ENCODE measurements at places on chromosomes 6 and 20.

DNA sequence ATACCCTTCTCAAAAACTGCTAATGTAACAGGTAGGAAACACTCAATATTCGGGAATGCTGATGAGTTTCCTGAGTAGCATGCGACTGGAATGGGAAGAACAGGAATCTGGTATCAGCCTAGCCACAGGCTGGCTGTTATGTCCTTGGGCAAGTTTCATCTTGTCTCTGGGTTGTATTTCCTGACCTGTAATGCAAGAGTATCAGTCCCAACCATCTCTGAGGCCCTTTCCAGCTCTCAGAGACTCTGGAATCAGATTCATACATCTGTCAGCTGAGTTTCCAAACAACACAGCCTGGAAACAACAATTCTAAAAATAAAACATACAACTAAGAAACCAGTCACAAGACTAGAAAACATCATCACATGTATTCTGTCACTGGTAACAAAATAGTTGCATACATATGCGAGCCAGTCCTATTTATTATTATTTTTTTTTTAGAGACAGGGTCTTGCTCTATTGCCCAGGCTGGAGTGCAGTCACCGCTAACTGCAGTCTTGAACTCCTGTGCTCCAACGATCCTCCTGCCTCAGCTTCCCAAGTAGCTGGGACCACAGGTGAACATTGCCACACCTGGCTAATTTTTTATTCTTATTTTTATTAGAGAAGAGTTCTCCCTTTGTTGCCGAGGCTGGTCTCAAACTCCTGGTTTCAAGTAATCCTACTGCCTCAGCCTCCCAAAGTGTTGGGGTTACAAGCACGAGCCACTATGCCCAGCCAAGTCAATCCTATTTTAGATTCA lies 16.7 kb upstream of the TFAP2A start:
- DNase-seq, result no peak

DNA sequence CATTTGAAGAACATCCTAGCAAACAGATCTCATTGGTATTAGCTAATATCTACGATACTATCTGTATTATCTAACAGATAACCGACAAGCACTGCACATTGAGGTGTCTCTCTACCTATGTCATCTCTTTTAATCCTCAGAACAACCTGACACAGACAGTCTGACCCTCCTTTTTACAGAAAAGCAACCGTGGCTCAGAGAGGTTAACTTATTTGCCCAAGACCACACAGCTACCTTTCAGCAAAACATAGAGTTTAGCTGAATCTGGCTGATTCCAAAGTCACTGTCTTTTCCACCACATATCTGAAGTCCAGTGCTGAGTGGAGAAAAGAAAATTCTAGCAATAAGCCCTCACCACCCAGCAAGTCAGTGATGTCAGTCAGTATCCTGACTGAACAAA lies 358.7 kb upstream of the JARID2 start:
- DNase-seq, result no peak

DNA sequence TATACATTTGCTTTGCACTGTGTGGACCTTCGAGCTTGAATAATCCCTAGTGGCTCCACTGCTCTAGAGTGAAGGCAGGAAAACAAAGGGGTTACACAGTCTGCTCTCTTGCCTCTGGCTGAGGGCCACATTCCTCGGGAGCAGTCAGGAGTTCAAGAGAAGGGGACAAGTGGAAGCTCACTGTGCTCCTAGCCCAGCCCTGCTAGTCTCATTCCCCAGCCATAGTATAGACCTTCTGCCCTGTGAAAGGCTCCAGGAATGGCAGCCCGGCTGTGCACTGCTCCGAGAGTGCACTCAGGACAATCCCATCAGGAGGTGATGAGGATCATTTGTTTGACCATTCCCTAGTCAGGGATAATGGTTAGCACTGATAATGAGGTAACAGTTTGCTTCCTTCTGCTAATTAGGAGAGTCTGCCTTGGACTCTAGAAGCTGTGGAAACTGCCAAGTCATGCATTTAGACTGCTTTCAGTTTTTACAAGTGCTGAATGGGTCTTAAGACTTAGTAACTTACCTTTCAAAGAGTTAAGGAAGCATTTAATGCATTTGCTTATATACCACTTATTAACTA lies 8.5 kb downstream of the IYD start:
- no peak for DNase-seq

DNA sequence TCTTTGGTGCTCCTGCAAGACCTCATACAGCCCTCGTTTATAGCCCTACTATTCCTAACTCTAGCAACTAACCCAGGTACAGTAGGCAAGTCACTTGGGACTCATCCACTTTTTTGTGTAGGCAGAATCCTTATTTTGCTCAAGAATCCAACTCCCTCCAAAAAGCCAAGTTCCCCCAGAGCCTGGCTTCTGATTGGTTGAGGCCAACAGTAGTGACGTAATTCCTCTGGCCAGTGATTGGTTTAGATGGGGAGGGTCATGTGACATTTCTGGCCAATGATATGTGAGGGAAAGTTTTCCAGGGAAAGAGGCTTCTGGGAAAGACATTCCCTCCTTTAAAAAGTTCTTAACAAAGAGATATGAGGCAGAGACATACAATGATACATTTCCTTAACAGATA lies 32.1 kb downstream of the KIAA1755 start:
- DNase-seq, result no peak

GRCh38 chr6:87879132-87879861 lies 168.3 kb upstream of the SPACA1 start:
- no peak for DNase-seq

DNA sequence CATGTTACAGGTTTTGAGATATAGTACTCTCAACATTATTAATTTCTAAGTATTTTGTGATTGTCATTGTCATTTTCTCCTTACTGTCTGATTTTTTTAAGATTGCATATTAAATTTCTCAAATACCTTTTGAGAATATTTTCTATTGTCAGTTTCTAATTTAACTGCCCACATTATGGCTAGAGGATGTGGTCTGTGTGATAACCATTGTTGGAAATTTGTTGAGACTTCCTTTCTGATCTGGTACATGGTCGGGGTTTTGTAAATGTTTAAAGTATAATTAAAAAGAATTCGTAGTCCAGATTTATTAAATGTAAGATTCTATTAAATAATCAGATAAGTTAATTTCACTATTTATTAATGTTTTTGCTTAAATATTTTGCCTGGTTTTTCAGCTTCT lies 60.1 kb downstream of the SLX4IP start:
- DNase-seq, result no peak

- DNase-seq, result peak; percentile 63
Observed at GRCh38 chr6:27791182-27791943, 120.8 kb downstream of the OR2B2 start.

- no peak for DNase-seq
Observed at GRCh38 chr6:80962382-80962781, 790.1 kb downstream of the TENT5A start.

DNA sequence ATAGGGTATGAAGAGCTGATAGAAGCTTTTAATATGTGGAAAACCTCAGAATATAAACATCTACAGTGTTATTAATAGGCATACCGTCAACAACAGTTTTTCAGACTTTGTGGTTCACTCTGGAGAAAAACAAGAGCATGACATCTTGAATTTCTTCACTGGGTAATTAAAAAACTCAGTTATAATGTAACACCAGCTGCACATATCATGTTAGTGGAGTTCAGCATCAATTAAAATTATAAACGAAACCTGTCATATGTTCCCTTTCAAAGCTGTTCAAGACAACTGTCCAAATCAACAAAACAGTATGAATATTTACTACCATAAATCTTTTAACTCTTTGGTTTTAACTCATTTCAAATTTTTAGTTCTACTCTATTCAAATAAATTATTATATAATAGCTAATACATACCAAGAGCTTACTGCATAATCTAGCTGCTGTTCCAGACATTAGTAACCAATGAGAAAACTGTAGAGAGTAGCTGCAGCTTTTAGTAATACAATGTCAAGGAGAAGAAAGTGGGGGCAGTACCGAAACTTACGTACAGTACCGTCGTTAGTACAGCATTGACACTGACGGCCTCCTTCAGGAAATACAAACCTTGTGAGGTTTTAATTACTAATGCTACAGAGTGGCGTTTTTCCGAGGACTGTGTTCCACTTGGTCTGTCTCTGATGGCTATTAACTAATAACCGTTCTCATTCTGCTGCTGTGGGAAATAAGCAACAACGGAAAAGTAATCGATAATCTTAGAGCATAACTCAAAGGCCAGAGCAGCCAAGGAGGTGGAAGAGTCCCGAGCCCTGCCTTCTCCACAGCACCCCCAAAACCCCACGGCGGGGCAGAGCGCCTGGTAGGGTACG lies 532 bp upstream of the PM20D2 start:
- DNase-seq, result no peak

DNA sequence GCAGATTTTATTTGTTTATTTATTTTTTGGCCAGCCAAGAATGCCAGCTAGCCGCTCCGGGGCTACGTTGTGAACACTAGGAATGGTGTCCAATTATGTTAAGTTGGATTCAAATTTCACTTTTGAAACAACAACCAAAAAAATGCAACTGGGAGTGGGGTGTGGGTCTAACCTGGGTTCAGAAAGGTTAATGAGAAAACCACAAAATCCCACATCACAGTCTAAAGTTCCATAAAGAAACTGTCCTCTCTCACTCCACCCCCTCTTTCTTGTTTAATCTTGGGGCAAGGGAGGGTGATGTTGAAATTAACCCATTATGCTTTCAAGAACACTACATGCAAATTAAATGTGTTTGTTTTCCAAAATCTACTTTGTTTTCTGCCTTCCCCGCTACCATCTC lies 77.2 kb downstream of the LINC00237 start:
- no peak for DNase-seq

DNA sequence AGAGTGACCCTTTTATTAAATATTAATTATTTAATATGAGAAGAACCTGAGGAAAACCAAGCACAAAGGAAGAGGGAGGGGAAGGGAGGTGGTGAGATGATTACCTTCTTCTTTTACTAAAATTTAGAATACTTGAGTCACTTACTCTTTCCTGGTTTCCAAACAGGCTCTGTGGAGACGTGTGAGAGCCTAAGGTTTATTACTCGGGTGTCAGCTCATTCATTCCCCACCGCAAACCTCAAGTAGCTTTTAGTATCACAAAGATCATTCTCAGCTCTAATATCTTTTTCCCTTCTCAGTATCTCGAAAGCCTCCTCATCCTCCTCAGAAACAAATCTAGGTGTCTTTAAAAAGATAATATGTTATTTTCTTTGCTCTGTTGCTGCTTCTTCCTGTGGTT lies 497.2 kb upstream of the JARID2 start:
- DNase-seq, result peak; percentile 64
